ENCODE measurements at places on chromosomes 4 and X.

GRCh38 chrX:15293451-15293850, 22.0 kb downstream of the ASB11 start:
- no peak for DNase-seq

DNA sequence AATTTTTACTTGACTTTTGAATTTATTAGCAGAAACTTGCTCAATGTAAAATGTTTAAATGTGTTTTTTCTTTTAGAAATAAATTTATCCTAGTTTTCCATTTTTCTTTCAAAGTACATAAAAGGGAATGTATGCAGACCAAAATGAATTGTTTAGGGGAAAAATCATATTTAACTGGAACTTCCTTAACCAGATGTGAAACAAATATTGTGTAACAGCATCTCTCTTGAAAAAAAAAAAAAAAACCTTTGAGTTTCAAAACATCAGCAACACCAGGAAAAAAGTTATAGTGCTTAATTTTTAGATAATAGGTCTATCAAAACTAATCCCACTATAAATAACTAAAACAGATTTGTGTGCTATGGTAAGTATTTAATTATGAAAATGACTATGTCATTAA, 14.5 kb upstream of the CCNA2 start:
- DNase-seq = no peak

GRCh38 chr4:2451036-2451520, 17.8 kb upstream of the RNF4 start:
- no peak for DNase-seq

- DNase-seq = no peak
Measured at GRCh38 chrX:15985937-15986336, 131.3 kb upstream of the AP1S2 start.

DNA sequence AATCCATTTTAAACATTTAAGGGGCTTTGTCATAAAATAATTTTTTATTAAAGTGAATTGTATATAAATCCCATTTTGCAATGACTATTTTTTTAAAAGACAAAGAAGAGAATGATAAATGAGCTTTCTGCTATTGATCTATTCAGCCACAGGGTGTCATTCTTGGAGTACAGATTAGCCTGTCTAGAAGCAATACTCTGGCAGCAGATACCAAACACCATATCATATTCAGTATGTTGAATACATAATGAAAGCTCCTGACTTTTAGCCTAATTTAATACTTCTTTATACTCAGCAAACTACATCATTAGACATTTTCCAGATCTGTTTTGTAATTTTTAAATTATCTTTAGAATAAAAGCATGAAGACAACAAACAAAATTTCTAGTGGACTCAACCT, 496.3 kb downstream of the PDGFC start:
- no peak for DNase-seq

- no peak for DNase-seq
Measured at GRCh38 chr4:113434247-113434587, 327.3 kb downstream of the CAMK2D start.

DNA sequence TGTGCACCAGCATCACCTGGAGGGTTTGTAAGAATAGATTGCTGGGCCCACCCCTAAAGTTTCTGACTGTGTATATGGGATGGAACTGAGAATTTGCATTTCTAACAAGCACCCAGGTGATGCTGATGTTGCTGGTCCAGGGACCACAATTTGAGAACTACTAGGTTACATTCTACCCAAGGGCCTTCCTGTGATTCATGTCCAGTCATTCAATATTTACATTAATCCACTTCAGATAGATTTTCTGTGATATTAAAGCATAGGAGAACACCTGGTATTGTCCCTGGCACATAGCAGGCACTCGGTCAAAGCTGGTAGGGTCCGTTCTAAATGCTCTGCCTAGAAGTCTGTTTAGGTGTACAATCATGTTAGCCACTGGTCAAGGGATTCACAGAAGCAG, 19.5 kb upstream of the XPNPEP2 start:
- DNase-seq = no peak

DNA sequence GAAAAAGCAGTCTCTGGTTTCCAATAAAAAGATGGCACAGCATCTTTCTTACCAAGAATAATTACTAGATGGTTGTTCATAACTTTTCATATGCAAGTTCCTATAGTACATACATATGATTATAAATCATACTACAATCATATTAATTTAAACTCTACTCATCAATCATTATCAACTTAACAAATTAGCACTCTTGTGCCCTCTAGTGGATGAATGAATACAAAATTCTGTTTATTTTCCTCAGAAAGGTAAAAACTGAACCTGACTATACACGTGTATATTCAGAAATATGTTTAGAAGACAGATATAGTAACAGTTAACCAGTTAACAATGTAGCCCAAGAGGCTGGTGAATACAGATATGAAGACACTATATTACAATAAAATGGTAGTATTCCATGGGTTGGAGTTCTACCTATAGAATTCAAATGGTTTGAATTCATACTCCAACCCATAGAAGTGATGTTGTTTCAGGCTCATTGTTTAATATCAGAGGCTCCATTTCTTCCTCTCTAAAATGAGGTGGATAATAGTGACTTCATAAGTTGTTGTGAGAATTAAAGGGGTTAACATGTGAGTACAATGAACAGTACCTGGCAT, 100.0 kb downstream of the ADAMTS3 start:
- DNase-seq = no peak

DNA sequence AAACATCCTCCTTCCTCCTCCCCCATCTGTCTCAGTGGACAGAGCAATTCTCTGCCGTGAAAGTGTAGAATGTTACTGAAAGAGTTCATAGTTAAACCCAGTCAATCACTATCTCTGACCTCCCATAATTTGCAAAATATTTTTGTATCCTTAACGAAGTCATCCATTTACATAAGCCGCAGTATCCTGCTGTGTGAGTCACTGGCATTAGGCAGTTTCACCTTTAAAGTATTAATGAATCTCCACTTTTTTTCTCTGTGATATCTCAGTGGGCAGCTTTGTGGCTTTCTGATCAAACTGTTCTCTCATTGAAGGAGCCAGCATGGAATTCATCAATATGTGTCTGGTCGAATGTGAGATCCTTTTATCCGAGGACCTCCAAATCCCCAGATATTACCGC, 678.6 kb upstream of the TENM3 start:
- DNase-seq = no peak

DNA sequence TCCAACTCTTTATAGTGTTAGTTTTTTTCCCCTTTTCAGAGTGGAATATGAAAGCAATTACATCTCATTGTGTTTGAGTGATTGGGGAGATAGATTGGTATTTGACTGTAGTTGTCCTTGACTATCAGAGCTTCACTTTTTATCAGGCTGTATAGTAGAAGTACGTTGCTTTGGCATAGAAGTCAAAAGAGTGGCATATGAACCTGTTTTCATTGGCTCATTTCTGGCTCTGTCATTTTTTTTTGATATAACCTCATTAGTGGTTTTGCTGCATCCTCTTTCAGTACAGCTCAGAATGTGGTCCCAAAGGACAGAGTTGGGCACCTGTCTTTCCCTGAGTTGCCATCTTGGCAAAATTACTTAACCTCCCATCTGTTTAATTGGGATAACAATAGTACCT, 1.4 kb downstream of the TMA16 start:
- no peak for DNase-seq

DNA sequence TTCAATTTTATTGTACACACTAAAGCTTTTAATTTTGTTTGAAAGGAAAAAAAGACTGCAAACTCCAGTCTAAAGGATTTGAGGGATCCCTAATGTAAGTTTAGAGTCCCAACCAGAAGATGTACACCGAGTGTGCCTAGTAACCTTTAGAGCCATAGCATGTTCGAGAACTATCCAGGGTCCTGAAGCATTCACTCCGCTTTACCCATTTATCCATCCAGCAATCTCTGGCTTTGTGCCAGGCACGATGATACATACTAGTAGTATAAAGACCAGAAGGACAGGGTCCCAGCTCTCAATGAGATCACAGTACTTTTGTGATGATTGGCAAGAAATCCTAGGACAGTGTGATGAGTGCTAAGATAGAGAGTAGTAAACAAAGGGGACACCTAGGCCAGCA, 168.7 kb downstream of the STK32B start:
- no peak for DNase-seq

GRCh38 chr4:182758273-182758672, 158.9 kb downstream of the DCTD start:
- DNase-seq = no peak

GRCh38 chr4:170818786-170819185, 729.0 kb upstream of the AADAT start:
- no peak for DNase-seq

GRCh38 chr4:2786152-2786671, 6.7 kb upstream of the SH3BP2 start:
- no peak for DNase-seq

DNA sequence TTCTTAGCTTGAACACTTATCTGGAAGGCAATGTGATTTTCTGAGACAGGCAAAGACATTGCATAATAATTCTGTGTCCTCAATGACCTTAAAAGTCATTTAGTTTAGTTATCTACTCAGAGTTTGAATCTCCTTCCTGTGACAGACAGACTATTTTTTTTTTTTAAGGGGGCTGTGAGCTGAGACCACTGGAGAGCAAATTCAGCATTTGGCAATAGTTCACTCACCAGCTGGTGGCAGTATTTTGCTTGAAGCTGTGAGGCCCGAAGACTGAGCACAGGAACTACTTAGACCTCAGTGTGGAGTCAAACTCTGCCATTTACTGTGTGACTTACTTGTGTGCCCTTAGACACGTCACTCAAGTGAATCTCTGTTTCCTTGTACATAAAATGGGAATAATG, 22.9 kb upstream of the CPE start:
- no peak for DNase-seq

DNA sequence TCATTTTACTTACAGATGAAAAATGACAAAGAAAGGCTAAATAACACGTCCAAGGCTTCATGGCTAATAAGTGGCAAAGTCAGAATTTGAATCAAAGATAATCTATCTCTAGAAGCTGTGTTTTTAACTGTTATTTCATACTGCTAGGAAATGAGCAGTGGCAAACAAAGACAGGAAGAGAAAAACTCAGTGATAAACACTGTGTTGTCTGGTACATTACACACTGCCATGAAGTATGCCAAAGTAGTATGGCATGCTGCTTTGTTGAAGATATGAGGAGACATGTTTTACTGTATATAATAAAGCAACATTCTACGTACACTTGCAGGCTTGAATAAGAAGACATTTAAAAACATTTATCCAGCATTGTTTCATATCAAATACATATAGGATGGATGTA, 49.5 kb downstream of the TIGD2 start:
- DNase-seq = no peak

GRCh38 chr4:186592445-186592844, 37.1 kb upstream of the MTNR1A start:
- no peak for DNase-seq

GRCh38 chrX:40085714-40086113, 12.0 kb downstream of the BCOR start:
- no peak for DNase-seq

DNA sequence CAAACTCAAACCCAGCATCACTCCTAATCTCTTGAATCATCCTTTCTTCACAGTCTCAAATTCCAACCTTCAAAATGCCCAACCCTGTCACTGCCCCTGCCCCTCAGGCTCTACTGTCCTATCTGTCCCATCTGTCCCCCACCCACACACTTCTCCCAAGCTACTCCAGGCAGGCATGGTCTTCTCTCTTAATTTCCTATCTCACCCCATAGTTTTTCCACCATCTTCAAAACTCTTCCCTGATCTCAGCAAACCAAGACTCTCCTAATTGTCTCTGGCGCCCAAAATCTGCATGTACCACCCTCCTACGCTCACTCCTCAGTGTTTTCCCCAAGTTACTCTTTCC, 644 bp downstream of the LAMP2 start:
- no peak for DNase-seq

DNA sequence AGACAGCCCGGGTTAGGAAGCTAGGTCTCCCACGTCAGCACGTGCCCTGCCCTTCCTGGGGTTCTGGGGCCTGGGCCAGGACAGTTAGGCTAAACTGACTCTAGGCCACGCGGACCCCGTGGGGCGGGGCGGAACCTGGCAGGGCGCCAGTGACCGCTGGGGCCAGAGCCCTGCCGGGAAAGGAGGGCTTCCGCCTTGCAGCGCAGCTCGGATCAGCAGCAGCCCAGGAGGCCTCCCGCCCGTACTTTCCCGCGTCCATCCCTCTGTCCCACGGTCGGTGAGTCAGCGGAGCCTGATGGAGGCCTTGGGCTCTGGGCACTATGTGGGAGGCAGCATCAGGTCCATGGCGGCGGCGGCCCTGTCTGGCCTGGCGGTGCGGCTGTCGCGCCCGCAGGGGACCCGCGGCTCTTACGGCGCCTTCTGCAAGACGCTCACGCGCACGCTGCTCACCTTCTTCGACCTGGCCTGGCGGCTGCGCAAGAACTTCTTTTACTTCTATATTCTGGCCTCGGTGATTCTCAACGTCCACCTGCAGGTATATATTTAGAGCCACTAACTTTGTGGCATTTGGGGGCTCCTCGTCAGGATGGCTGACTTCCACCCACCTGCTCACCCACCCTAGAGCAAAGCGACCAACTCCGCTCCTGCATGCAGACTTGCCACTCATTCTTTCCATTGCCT, at the start of gene SMIM10:
TSS of gene SMIM10 (plus strand) at position 191 of the 681 bp plus-strand sequence. CDS start at position 296, 105 bp downstream.
- DNase-seq = no peak

DNA sequence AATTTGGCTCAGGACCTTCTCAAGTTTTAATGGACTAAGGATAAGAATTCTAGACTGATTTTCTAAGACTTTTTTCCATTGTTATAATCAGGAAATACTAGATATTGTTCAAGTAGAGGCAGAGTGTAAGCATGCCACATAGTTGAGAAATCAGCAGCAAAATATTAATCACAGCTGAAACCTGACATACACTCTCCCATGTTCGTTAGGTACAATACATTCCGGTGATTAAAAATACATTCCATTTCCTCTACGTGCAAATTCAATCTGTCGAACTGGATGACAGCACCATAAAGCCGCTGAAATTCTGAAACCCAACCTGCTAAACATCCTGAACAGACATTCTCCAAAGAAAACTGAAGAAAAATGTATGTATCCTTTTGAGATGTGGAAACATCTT, 587.6 kb upstream of the DIPK2B start:
- no peak for DNase-seq

DNA sequence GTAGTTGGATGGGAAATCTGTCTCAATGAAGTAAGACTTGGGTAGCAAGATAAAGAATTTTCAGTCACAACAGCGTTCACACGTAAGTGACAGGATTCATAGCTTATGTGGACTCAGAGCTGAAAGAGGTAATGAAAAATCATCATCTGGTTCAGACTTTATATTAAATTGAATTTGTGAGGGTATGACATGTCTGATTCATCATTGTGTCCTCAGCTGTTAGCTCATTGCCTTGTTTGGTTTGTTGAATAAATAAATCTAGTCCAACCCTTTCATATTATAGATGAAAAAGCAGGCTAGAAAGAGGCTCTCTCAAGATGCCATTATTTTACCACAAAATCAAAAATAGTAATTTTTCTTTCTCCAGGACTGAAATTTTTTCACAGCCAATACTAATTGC, 2.7 kb upstream of the CYSLTR1 start:
- no peak for DNase-seq

- DNase-seq = no peak
Measured at GRCh38 chr4:176185051-176185450, 10.3 kb downstream of the SPATA4 start.

GRCh38 chr4:54233697-54234496, 4.8 kb downstream of the PDGFRA start:
- no peak for DNase-seq

GRCh38 chrX:127879585-127879984, 172.6 kb downstream of the ACTRT1 start:
- no peak for DNase-seq

- DNase-seq = no peak
Measured at GRCh38 chrX:53374222-53374820, 48.1 kb downstream of the SMC1A start.

- DNase-seq = no peak
Measured at GRCh38 chrX:154714925-154715324, 36.0 kb downstream of the GAB3 start.
